ENCODE measurements at places on chromosomes 12 and 14.

DNA sequence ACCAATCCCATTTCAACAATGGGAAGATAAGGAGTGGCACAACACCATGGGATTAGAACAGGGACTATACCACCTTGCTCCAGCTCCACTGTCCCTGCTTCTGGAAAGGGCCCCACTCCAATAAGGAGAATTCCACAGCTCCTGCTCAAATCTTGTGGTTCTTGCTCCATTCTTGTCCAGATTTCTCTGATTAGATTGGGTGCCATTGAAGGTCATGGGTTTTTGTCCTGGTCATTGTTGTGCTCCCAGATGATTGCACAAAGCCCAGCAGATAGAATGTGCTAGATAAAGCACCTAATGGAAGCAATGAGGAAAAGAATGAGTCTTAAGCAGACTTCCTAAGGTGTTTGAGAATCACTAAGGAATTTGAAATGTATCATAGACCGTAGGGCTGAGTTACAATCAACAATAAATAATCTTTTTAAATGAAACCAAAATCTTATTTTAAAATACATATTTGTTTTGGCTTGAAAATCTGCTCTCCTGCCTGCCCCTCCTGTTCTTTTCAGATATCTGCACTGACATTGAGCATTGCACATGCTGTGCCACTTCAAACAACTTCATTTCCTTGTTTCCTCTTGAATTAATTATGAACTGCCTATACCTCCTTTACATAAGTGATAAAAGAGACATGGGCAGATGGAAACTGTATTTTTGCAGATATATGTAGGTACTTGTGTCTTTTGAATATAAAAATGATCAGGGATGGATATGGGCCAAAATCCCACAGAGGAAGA lies 115.9 kb downstream of the FGD4 start:
- DNase-seq, result no peak

DNA sequence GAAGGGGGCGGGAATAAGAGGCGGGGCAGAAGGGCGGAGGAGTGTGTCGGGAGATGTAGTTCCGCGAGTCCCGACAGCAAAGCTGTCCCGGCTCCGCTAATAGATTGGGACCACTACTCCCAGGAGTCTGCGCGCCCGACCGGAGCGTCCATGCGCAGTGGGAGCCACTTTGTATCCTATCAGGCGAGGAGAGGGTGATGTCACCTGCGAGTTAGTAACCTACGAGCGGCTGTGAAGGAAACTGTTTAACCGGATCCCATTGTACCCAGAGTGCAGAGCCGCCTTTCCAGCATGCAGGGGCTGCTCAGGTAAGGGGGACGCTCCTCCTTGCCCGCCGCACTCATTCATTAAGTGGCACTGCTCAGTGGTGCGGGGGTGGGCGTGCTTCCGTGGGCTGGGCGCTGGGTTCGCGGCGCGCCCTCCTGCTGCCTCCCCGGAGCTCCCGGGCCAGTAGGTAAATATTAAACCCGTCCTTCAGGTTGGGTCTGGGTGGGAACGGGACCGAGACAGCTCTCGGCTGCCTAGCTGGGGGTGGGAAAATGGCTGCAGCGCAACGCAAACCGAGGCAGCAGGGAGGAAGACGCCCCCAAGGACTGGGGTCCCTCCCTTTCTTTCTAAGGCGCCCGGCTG lies at the start of gene DAAM1:
Gene DAAM1 (plus strand): TSS at position 207 of the 630 bp plus-strand sequence. CDS start 74,811 bp downstream, outside the sequence.
- DNase-seq, result peak; percentile 100

DNA sequence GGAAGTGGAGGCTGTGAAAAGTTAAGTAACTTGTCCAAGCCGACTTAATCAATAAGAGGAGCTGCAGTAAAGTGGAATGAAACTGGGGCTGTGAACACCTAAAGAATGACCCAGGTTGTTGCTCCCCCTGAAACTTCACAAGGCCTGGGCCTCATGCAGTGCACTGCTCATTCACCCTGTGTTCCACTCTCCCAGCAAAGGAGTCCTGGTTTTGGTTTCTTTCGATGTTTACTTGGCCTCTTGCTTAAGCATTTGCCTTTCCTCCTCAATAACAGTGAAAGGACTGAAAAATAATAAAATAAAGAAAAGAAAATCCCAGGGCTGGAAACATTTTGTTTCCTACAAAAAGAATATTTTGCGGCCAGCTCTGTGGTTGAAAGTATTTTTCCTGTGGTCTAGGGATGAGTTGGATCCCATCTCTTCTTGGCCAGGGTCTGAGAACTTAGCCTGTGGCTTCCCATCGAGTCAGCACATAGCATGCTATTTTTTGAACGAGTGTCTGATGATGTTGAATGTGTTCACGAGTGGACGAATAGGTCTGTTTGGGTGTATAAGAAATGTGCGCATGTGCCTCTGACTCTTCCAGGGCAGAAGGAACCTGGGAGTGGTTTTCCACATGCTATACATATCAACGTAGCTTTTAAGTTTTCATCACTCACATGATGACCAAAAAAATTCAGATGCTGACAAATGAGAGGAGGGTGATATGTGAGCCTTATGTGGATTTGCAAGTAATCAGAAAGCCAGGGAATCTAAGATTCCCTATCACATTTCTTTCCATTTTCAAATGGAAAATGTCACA lies 349.8 kb downstream of the ZFP36L1 start:
- no peak for DNase-seq

GRCh38 chr12:19211802-19212201 lies 82.3 kb downstream of the PLEKHA5 start:
- no peak for DNase-seq

- no peak for DNase-seq
Measured at GRCh38 chr14:102738373-102739189, 38.7 kb upstream of the TRAF3 start.

DNA sequence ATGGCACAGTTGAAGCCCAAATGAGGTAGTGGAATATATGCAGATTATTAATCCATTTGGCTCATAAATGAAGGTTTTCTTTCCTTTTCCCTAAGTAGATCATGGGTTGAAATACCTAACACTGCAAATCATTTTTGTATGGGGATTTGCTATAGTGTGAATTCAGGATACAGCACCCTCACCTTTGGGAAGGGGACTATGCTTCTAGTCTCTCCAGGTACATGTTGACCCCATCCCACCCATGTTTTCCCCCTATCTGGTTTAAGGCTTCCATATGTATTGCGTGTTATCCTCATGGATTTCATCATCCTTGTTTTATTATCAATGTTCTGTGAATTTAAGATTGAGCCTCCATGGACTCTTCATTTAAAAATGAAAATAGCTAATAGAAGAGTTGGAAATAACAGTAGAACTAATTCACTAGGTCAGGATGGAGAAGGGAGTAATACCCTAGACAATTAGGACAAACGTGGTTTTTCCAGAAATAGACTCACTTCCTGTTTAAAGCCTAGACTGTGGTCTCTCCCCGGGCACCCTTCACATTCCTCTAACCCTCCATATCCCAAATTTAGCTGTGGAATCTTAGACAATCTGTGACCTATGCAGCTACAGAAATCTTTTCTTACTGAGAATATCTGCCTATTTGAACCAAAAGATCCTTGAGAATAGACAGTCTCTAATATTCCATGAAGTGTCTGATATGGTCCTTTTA lies 56.5 kb downstream of the DAD1 start:
- DNase-seq, result no peak

DNA sequence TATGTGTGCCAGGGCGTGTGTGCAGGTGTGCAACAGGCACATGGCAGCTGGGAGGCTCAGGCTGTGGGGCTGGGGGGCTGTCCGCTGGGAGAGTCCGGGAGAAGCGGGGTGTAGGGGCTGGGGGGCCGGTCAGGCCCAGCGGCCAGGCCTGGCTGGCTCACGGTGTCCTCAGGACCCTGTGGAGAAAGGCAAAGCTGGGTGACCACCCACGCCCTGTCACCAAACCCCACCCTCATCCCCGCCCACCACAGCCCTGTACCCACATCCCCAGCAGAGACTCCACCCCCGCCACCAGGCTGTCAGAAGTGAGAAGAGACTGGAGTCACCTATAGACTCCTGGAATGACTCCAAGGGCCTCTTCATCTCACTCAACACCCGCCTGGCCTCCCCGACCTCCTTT lies 85.3 kb downstream of the SCARB1 start:
- DNase-seq, result no peak

GRCh38 chr12:106690569-106691305 lies 83.7 kb upstream of the RIC8B start:
- DNase-seq, result no peak

DNA sequence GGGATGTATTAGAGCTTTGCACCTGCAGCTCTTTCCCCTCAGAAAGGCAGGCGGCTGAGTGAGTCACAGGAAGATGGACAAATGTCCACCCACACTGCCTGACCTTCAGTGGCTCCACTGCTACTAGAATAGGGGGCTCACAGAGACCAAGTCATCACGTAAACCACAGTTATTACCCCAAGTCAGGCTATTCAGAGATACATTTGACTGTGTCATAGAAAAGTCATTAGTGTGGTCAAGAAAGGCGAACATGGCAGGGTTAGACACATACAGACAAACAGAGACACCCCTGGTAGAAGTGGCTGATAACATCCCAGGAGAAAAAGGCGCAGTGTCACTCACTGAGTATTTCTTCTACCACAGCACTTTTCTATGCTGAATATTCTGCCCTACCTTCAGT lies 36.0 kb downstream of the GCH1 start:
- DNase-seq, result no peak

DNA sequence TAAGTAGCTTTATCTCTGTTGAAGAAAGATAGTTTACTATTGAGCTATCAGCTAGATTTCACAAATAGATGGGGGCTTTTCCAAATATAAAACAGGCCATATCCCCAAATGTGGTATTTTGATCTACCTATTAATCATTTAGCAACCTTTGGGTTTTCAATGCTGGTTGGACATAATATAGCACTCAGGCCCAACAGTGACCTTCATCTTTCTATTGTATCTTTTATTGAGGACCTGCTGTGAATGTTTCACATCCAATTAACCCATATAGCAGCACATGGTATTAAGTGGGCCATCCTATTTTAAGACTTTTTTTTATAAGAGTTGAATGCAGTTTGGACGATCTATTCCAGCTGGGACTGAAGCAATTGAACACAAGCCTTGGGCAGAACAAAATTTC lies 10.0 kb upstream of the NR1H4 start:
- no peak for DNase-seq

DNA sequence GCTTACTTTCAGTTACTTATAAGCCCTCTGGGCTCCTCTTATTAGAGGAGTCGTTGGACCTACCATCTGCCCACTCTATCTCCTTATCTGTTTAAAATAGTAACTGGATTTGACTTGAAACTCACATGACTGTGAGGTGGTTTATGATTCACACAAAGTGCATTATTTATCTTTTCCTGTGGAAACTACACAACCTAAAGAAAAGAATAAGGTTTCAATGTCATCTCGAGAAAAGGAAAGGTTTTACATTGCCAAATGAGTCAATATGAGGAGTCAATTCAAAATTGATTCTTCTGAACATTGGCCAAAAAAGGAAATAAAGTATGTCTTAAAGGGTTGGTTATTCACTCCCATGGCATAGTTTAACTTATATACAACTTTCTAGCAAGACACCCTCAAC lies 225.0 kb upstream of the G2E3 start:
- DNase-seq, result no peak

DNA sequence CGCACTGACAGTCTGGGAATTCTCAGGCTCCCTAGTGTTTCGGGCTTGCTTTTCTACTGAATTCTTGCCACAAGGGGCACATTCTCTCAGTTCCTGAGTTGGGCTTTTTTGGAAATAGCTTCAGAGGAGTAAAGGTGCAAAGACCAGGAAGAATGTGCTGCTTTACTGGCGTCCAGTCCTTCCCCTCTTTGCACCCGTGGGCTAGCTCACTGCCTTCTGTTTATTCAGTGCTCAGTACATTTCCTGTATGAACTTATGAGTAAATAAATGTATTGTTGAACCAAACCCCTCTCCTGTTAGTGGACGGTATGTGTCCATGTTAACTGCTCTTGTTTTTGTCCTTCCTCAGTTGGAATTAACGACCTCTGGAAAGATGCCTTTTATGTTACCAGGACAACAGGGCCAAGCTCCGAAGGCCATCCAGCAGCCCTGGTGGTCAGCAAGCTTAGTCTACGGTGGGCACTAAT lies 24.0 kb downstream of the GSG1 start:
- no peak for DNase-seq

DNA sequence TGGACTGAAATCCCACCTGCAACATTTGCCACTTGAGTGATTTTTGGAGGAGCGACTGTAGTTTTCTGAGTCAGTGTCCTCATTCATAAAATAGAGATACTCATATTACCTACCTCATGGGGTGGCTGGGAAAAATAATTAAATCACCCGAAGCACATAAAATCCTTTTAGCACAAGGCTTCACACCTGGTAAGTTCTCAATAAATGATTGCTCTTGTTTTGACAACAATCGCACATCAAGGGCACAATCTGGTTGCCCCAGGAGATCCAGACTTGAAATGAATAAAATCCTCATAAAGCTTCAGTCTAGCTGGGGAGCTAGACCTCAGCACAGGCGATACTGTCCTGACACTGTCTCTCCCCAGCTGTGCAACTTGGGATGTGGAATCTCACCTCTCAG lies 76.0 kb upstream of the CCDC60 start:
- DNase-seq, result no peak

DNA sequence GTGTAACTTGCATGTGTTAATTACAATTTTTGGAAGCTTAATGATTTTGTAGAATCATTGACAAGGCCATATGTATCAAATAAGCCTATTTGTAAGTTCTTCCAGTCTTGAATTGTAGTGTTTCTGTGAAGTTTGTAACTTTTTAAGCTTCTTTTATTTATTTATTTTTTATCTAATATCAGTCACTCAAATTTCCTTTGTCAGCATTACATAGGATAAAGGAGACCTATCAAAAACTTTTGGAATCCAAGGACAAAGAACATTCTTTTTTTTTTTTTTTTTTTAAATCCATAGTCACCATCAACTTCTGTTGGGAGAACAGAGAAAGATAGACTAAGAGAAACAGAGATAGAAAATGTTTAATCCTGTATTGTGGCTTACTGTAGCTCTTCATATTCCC lies 36.4 kb downstream of the DIP2B start:
- no peak for DNase-seq

- DNase-seq, result no peak
Measured at GRCh38 chr12:120261951-120262851, 3.3 kb downstream of the PXN start.

DNA sequence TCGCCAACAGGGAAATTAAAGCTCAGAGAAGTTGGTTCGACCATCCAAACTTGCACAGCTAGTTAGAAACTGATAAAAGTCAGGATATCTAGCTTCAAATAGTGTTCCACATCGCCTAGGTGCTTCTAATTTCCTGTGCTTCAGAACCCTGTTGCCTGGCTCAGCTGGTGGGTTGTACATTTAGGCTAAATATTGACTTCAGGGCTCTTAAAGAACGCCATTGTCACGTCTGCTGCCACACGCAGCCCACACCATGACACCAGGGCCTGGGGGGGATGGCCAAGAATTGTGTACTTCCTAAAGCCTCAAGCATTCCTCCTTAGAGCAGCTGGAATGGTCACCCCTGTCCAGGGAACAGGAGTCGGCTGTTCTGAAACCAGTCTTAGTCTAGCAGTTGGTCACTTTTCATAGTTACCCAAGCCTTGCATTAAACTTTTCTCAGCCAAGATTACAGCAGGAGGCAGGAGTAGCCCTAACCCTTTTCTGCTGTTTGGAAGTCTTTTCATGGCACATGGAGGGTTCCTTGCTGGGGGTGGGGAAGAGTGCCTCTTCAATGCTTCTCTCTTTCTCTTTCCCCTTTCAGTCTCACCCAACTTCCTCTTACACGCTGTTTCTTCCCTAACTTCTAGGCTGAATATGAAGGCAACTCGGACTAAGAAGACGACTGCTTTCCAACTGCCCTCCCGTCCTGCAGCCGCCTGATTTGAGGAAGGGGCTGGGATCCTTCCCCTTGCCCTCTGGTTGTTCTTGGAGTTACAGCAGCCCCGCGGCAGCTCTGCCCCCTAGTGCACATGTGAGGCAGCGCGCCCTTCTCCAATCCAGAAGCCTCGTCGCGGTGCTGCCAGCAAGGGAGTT lies 17.1 kb downstream of the FOS start:
- peak; percentile 68 for DNase-seq

GRCh38 chr12:83018088-83018487 lies 331.4 kb downstream of the TMTC2 start:
- DNase-seq, result peak; percentile 87

Measured in NCI-H2171 treated with DMSO at 0.1 percent for 48 hours (cell line).